LHCN-M2 (cell line): ENCODE measurements at places on chromosomes 5 and 9. TPM values are rescaled to one million over a fixed set of nuclear protein-coding genes. Genes with fewer than 3 reads are reported as not detected.

Gene MOB3B
- total RNA-seq, result under 0.01 TPM in 1 of 2 replicates, not detected in the other

DNA sequence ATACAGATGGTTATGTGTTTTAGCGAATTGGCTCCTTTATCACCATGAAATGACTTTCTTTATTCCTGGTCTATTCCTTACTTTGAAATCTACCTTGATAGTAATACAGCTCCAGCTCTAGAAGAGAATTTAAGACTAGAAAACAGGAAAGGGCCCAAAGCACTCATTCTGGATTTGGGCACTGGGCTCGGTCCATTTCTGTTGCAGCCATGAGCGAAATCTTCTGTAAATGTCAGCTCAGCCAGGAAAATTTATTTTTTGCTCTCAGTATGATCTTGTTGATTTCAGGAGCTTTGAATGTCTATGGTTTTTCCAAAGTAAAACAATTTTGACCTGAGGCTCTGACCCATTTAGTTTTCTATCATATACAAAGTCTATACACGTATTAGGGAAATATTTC is 104.1 kb downstream of the DIRAS2 start:
- no peak for DNase-seq

DNA sequence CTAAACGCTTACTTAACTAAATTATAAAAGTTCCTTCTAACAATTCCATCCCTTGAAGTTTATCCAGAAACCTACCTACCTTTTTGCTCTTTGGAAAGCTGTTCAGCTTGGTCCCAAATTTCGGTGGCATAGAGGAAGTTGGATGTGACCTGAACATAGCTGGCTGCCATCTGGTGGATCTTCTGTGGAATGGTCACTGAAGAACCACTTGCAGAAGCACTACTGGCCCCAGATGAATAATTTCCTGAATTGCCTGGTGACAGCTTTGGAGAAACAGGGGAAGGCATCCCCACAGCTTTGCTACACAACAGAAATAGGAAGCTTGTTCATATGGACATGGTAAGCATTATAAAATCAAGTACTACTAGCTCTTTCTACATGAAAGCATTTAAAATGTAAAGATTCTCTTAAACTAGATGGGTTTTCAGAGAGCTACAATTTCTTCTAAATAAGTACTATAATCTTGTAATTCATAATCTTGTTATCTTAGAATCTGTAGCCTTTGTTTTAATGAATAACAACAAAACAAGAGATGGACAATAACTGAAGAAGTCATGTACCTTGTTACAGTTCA is 9.9 kb downstream of the LEAP2 start:
- DNase-seq, result peak; percentile 60

DNA sequence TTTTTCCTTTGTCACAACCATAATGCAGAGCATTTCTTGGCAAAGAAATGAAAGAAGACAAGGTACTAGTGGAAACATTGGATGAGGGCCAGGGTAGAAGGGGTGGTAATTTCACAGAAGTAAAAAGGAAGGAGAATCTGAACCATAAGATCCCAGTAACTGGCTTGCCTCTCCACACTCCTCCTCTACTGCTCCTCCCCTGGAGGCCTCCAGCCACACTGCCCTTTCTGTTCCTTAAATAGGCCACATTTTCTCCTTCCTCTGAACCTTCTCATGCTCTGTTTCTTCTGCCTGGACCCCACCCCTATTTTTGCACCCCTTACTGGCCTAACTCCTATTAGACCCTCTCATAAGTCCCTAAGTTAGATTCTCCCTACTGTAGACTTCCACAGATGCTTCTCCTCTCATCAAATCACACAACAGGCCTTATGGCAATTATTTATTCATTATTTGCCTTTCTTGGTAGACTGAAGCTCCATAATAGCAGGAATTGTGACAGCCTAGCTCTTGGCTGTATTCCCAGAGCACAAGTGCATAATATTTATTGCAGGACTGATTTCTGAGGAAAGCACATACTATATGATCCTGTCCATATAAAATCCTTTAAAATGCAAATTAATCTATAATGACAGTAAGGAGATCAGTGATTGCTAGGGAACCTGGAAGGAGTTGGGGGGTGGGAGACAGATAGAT is 31.3 kb upstream of the GRIA1 start:
- DNase-seq, result no peak

DNA sequence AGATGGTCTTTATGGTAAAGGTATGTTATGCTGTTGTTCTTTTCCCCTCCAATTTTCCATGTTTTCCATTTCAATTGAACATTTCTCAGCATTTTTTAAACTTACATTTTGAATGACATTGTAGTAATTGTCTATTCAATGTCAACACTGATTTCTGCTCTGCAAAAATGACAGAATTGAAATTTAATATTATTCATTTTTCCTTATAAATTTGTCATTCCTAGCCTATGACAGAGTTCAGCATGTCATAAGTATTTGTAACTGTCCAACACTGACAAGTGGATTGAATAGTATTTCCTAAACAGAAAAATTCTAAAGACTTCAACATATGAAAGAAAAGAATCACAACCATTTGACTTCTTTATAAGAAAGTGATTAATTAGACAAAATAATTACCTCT is 1478.3 kb upstream of the CDH6 start:
- DNase-seq, result no peak

- peak; percentile 69 for DNase-seq
Measured at GRCh38 chr5:115351356-115352195, 55.1 kb upstream of the CCDC112 start.

DNA sequence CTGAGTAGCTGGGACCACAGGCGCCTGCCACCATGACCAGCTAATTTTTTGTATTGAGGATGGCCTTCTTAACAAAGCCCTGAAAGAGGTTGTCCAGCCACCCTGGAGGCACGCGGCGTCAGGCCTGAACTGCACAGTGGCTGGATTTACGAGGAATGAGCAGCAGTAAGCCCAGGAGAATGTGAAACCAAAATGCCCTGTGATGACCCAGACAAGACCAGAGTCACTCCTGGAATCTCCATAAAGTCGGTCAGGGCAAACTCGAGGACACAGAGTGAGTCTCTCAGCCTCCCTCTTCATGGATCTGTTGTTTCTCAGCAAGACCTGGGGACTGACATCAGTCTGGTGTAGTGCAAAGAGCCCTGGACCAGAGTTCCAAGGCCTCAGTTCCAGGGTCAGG is 53.2 kb upstream of the C5orf58 start:
- no peak for DNase-seq

Gene CAVIN4
- 2.2 and 5.2 TPM in 2 replicates for total RNA-seq

GRCh38 chr5:171714261-171714660 is 71.4 kb upstream of the SMIM23 start:
- DNase-seq, result no peak
